ENCODE measurements at places on chromosomes 5 and 9.

GRCh38 chr9:75376680-75377254 is 288.5 kb downstream of the OSTF1 start:
- no peak for DNase-seq

GRCh38 chr9:20713172-20713571 is 29.1 kb downstream of the FOCAD start:
- no peak for DNase-seq

- DNase-seq, result no peak
These were observed 51.2 kb downstream of the PARP8 start for GRCh38 chr5:50717651-50718050.

GRCh38 chr5:139901251-139901575 is 105.6 kb downstream of the PSD2 start:
- DNase-seq, result no peak

GRCh38 chr5:68424799-68425537 is 209.4 kb downstream of the PIK3R1 start:
- peak; percentile 45 for DNase-seq

GRCh38 chr9:84932915-84933527 is 263.5 kb downstream of the NTRK2 start:
- no peak for DNase-seq

DNA sequence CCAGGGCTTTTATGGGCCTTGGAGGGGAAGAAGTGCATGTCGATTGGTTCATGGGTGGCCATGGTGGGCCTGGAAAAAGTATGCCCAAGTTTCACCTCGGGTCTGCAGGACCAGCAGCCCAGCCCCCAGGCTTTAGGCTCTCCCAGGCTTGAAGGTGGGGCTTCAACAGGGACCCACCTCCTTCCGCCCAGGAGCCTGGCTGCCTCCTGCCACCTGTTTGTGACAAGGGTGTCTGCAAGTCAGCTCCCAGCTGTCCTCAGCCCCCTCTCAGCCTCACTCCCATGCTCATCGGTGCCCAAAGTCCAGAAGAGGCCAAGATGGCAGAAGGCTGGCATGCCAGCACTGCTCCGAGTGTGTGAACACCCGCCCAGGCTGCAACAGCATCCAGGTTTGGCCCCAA is 1063.2 kb upstream of the ACO1 start:
- DNase-seq, result no peak

DNA sequence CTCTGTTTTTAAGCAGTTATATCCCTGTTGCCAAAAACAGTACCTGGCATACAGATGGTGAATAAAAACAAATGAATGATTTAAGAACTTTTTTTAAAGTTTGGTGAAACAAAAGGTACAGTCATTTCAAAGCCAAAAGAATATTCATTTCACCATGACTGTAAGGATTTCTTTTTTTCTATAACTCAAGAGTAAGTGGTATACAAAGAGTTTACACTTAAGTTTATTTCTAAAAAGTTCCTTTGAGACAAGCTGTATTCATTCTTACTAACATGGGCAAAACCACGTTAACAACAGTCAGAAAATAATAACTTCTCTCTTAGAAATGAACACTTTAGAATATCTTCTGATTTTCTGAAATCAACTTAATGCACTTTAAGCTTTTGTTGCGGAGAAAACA is 5.3 kb downstream of the TMEM161B start:
- no peak for DNase-seq

GRCh38 chr9:72812559-72813111 is 140.2 kb downstream of the ALDH1A1 start:
- no peak for DNase-seq

- DNase-seq, result no peak
These were observed 118.7 kb upstream of the FOXD4L5 start for GRCh38 chr9:65403721-65404120.

GRCh38 chr9:98890256-98890655 is 53.5 kb upstream of the COL15A1 start:
- DNase-seq, result no peak

GRCh38 chr9:119761812-119762211 is 392.6 kb upstream of the BRINP1 start:
- DNase-seq, result no peak

DNA sequence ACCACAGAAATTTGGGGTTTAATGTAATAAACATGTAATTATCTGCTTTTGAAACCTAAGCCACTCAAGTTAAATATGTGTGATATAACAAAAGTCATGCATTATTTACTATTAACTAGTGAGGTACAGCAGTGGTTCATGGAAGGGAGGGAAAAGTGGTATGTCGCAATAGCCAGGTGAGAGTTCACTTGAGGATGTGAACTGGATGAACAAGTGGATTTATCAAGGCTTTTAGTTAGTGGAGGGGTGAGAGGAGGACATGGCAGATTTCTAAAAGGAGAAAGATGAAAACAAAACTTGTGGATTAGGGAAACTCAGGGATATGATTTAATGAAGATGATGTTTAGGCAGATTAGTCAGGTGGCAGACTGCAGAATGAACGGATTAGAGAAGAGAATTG is 141.3 kb upstream of the NFIB start:
- no peak for DNase-seq

GRCh38 chr5:132506094-132506692 is 15.6 kb upstream of the IRF1 start:
- DNase-seq, result no peak

DNA sequence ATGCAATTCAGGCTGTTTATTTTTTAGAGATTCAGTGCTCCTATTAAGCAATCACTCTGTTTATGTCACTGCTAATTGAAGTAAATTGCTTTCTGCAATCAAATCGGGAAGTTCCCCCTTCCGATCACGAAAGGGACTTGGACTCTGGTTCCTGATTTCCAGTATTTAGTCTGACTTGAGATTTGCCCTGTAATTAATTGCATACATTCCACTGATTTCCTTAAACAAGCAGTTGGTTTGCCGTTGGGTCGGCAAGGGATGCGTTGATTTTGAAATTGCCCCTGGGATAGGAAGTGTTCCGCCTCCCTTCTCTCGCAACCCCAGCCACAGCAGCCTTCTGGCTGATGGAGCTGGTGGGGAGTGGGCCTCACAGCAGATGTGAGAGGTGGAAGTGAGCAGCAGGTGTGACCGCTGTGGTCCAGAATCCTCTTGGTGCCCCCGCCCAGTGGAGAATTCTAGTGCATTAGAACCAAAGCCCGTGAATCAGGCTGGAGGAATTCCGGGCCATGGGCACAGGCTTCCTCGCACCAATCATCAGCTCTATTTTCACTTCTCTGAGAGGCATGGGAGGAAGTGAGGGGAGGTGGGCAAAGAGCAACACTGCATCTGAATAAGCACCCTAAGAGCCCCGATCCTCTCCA is 102.5 kb downstream of the SPRY4 start:
- DNase-seq, result no peak

DNA sequence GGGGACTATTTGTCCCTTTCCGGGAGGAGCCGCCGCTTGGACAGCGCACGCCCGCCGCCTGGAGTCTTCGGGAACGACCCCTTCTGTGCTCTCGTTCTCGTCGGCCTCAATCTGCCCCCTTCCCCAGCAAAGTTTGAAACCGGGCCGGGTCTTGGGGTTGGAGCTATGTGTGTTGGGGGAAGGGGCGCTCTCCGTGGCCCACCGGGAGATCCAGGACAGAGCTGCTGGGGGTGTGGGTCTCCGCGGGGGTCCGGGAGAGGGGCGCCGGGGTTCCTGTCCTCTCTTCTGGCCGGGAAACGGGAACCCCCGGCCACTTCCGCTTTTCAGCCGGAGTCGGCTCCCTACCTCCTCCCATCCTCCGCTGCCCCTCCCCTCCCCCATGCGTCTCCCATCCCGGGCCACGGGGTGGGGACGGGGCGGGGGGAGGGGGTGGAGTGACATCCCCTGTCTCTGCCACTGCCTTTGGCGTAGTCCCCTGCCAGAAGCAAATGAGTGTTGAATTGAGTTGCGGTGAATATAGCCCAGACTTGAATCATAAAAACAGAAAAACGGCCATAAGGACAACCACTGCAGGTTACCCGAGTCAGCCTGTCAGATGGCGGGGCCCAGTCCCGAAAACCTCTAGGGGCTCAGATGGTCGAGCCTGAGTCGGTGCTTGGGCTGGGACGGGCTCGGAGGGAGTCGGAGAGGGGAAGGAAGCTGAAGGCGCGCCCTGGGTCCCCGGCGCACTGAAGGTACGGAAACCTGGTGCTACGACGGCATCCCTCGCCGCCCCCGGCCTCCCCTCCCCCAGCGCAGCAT is 1.1 kb downstream of the CPLX2 start:
- no peak for DNase-seq

- no peak for DNase-seq
These were observed 40.8 kb upstream of the LMNB1 start for GRCh38 chr5:126736141-126736540.

DNA sequence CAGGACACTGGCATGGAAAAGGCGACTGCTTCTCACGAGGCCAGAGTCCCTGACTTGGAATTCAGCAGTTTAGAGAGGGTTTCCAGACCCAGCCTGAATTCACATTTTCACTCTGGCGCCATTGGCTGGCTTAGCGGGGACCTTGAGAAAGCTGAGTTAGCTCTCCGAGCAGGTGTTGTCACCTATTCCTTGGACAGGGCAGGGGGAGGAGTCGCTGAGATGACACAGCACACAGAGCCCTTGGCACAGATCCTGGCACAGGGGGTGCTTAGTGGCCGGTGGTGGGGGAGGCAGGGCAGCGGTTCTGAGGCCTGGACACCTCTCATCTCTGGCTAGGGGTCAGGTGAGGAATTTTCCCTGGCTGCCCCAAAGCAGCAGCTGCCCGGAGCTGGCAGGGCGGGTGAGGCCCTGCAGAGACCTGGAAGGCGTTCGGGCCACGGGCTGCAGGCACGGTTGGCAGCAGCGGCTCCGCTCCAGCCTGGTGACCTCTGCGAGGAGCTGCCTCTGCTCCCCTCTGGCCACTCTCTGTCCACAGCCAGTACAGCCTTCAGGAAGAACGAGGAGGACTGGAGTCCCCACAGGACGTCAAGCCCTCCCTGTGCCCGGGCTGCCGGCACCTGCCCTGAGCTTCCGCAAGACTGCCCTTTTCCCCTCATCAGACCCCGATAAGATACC is 72.4 kb upstream of the RAPGEF1 start:
- no peak for DNase-seq

DNA sequence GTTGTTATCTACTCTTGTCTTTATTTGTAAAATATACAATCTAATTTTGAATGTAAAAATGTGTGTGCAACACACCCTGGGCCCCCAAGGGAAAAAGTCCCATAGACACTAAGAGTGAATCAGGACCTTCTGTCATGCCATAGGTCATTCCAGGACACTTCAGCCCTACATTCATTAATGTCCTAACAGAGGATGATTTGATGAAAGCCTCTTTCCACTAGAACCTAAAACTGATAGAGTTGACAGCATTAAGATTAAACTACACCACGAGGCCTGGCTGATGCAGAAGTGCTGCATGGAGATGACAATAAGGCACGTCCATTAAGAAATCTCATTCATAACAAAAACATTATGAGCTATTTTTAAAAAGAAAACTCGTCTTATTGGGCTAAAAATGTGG is 46.2 kb downstream of the FRMD3 start:
- DNase-seq, result no peak

GRCh38 chr5:39783756-39784421 is 359.1 kb upstream of the DAB2 start:
- DNase-seq, result no peak

DNA sequence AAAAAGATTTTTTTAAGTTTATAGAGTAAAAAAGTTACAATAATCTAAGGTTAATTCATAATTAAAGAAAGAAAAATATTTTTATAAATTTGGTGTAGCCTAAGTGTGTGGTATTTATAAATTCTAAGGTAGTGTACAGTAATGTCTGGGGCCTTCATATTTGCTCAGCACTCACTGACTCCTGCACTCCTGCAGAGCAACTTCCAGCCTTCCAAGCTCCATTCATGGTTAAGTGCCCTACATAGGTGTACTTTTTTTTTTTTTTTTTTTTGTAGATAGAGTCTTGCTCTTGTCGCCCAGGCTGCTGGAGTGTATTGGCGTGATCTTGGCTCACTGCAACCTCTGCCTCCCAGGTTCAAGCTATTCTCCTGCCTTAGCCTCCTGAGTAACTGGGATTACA is 10.1 kb downstream of the ACOT12 start:
- DNase-seq, result no peak

- DNase-seq, result no peak
These were observed 312.1 kb upstream of the EFNA5 start for GRCh38 chr5:107982703-107983425.

GRCh38 chr9:74570879-74571512 is 73.9 kb downstream of the RORB start:
- no peak for DNase-seq

DNA sequence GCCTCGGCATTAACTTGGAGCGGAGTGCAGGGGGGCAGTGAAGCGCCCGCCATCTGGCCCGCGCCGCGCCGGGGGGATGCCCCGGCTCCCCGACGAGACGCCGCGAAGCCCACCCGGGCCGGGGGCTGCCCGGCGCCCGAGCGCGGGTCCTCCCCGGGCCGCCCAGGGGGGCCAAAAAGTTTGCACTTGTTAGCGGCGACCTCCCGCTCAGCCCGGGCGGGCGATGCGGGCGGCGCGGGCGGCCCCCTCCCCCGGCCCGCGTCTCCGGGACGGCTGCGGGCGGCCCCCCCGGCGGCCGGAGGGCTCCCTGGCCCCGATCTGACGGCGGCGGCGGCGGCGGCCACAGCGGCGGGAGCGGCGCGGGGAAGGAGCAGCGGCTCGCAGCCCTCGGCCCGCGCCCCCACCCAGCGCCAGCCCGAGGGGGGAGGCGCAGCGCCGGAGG is at the start of gene NTNG2:
Gene NTNG2, plus strand, starts transcription at position 316 of the 442 bp plus-strand sequence. CDS start 4,774 bp downstream, outside the sequence.
- no peak for DNase-seq

DNA sequence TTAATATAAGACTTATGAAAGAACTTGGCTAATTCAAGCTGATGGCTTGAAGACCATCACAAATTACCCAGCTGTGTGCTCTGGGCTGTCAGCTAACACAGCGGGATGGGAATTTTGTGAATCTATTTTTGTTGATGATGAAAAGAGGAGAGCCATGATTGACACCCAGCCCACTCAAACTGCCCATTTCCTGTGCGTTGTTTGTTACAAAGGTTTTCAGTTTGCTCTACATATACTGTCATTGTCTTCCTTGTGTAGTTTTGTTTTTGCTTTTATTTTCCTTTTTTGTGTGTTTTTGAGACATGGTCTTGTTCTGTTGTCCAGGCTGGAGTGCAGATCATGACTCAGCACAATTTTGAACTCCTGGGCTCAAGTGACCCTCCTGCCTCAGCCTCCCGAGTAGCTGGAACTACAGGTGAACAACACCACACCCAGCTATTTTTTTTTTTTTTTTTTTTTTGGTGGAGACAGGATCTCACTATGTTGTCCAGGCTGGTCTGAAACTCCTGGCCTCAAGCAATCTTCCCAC is 400.3 kb downstream of the ICE1 start:
- DNase-seq, result no peak

DNA sequence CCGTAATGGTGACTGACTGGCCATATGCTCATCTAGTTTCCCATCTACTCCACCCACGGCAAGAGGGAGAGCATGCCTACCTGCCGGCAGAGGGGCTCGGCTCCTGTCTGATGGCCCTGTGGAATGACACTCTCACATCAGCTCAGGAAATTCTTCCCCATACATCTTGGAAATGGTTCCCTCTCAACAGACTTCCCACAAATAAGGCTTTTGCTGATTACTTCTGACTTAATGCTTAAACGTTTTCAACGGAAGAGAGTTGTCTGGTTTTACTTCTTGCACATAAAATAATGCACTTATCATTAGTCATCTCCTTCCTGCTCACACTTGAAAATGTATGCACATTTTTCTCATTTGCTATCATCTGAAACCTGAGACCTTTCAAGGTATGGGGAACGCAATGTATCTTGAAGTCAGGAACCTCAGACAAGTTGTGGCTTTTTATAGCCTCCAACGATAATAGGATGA is 129.5 kb downstream of the TTLL11 start:
- DNase-seq, result no peak

- no peak for DNase-seq
These were observed 4.2 kb downstream of the DAB2 start for GRCh38 chr5:39420482-39421145.

GRCh38 chr5:128237000-128237399 is 153.4 kb downstream of the SLC12A2 start:
- DNase-seq, result no peak

- no peak for DNase-seq
These were observed 125.4 kb downstream of the AOPEP start for GRCh38 chr9:94851892-94852291.
